ENCODE measurements at places on chromosomes 6 and 20. TPM values are rescaled to one million over a fixed set of nuclear protein-coding genes. Genes with fewer than 3 reads are reported as not detected.

Gene HLA-DRA
- total RNA-seq, result 93.9 TPM

Gene CDH4
- total RNA-seq, result 0.42 TPM

Gene SPTLC3
- total RNA-seq, result 28.1 TPM

Gene NNAT
- 31.4 TPM for total RNA-seq

Gene RXRB
- total RNA-seq, result 21.4 TPM

Gene SCUBE3
- total RNA-seq, result 3.9 TPM

Gene NOP56
- total RNA-seq, result 75.1 TPM

Gene ARHGAP40
- 1.9 TPM for total RNA-seq

Gene ANGPT4
- 0.21 TPM for total RNA-seq

Gene ZBTB46
- total RNA-seq, result 10.6 TPM

Gene SIRPD
- total RNA-seq, result not detected

Gene SNX9
- 36.0 TPM for total RNA-seq

Gene TINAG
- total RNA-seq, result 0.16 TPM

Gene PKIB
- total RNA-seq, result 5.1 TPM

Gene MLN
- not detected for total RNA-seq

Gene CAP2
- 19.0 TPM for total RNA-seq

Gene EFCAB8
- total RNA-seq, result 0.95 TPM

Gene PRDM1
- 5.0 TPM for total RNA-seq

Gene PPP1R14C
- 0.42 TPM for total RNA-seq

Gene ACTL10
- total RNA-seq, result 0.95 TPM

Gene PARD6B
- total RNA-seq, result 11.7 TPM

Gene TPX2
- total RNA-seq, result 22.7 TPM

Gene OR2J3
- not detected for total RNA-seq

Gene PRSS35
- 47.9 TPM for total RNA-seq

Gene UNC93A
- total RNA-seq, result not detected

Gene MKKS
- 18.1 TPM for total RNA-seq

Gene DEFB124
- not detected for total RNA-seq

Gene CRISP3
- 31.8 TPM for total RNA-seq

Gene SDCBP2
- 1.9 TPM for total RNA-seq

Gene ARMC2
- 7.2 TPM for total RNA-seq

Gene RFX6
- not detected for total RNA-seq

Gene CALHM4
- not detected for total RNA-seq

Gene PLN
- 178 TPM for total RNA-seq

Gene ARG1
- total RNA-seq, result 1.1 TPM

Gene PAK5
- 0.48 TPM for total RNA-seq

Gene OR2B3
- total RNA-seq, result not detected
